Epithelial cell of proximal tubule (primary cell): ENCODE measurements at places on chromosomes 4 and X. TPM values are rescaled to one million over a fixed set of nuclear protein-coding genes. Genes with fewer than 3 reads are reported as not detected.

DNA sequence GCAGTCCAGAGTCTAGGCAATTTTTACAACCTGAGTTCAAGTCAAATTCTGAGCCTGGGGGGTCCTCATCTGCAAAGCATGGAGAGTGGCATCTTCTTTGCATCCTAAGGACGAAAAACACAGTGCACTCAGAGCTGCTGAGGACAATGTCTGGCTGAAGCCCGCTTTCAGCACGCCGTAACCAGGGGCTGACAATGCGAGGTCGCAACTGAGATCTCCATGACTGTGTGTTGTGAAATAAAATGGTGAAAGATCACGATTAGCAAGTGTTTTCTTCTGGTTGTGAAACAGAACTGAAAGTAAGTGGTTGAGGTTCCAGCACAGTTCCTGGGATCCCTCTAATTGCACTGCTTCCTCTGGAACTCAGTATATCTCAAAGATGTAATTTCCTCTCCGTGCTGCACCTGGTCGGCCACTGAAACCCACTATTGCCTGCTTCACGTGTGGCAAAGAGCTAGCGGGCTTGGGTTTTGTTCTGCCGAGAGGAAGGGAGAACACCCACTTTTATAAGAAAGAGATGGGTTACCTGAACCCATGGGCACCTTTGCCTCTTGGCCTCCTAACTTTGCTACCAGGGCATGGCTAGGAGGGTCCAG, 7.7 kb upstream of the F11 start:
- no peak for DNase-seq

DNA sequence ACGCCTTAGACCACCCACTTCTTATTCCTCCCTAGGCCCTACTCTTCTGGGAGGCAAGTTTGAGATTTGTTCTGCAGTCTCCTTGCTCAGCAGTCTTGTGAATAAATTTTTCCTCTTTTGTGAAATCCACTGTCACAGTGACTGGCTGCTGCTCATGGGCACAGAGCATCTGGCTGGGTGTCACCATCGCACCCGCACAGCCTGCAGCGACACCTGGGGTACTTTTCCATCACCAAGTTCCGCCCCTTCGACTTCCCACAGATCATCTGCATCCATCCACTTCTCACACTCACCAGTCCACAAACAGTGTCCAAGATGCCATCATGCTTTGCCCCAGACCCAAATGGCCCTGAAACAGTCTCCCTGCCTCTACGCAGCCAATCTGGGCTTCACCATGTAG, 36.4 kb upstream of the AFAP1 start:
- no peak for DNase-seq

DNA sequence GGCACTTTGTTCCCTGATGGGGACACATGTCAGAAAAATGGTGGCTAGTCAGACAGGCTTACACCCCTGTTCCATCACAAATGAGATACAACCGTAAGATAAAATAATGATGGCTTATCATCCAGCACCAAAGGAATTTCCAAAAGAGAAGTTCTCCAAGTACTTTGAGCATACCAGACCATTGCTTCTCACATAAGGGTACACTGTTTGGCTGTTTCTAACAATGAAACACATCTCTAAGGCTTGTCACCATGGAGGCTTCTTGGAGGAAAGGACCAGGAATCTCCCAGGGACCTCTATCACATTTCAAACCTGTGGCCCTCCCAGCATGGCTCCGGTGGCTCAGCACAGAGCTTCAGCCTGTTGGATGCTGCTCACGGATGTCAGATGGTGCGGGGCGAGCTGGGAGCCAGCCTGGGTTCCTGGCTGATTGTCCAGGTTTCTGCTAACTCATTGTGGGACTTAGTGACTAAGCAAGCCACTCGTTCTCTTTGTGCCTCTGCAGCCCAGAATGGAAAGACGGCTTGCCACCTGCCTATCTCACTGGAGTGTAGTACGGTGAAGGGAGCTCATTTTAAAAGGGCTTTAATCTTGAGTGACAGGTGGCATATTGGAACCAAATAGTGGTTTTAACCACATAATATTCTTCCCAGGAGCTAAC, 54.5 kb downstream of the FHDC1 start:
- no peak for DNase-seq

- no peak for DNase-seq
These were observed 79.2 kb downstream of the FBXL5 start for GRCh38 chr4:15575966-15576365.

DNA sequence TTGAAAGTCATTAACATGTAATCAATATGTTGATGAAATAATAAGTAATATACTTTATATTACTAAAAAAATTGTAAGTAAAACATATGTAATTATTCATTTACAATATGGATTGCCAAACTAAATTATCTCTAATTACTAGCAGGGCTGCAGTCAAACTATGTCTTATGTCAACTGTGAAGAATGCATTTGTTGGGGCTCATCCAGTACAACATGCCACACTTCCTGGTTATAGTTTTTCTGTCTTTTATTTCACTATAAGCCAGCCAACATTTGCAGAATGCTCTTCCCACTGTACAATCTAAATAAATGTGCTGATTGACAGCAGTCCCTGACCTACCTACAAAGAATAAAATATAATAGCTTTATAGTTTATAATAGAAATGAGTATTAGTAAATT, 975.4 kb upstream of the NDST4 start:
- no peak for DNase-seq

- DNase-seq = no peak
These were observed 2.7 kb upstream of the CCNQ start for GRCh38 chrX:153601511-153602110.

DNA sequence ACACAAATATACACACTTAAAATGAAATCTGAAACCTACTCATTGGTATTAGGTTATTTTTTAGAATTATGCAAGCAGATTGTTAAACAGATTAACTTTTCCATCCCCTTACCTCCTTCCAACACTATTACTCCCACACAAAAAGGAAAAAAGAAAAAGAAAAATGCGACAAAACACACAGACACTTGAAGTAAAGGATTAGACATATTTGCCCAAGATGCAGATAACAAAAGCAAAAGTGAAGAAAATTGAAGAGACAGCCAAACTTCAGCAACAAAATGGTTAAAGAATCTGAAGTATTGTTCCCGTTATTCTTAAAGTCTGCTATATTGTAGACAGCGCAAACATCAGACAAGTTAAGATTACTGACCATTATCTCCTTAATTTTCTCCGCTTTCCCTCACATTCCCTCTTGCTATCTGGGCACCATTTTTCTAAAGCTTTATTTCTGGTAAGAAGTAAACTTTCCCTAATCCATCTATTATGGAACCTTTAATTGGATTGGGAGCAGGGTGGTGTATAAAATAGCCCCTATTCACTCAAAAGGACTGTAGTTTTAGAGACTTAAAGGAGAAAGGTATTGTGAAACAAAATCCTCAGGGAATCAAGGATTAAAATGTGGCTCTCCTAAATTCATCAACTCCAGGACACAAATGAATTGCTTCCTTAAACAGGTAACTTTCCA, 34.7 kb upstream of the MAB21L2 start:
- DNase-seq = no peak

GRCh38 chr4:24639714-24640113, 55.4 kb upstream of the DHX15 start:
- DNase-seq = no peak

DNA sequence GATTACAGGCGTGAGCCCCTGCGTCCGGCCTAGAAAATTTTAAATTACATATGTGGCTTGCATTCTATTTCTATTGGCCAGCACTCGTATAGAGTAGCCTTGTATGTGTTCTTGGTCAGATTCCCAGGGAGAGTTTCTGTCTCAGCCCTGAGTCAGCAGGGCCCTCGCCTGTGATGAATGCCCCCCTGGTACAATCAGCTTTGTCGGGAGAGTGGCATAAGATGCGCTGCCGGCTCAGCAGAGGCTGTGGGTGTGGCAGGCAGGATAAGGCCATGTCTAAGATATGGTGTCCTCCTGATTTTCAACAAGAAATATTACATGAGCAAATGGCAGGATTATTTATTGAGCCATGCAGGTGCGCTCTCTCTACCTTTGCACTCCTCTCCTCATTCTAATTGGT, 1.6 kb upstream of the REELD1 start:
- no peak for DNase-seq

- no peak for DNase-seq
These were observed 759 bp upstream of the TBC1D1 start for GRCh38 chr4:37889849-37890800.

GRCh38 chrX:9995855-9996339, 28.7 kb downstream of the CLDN34 start:
- DNase-seq = no peak

- DNase-seq = no peak
These were observed 80.8 kb downstream of the RAB28 start for GRCh38 chr4:13403326-13403725.

DNA sequence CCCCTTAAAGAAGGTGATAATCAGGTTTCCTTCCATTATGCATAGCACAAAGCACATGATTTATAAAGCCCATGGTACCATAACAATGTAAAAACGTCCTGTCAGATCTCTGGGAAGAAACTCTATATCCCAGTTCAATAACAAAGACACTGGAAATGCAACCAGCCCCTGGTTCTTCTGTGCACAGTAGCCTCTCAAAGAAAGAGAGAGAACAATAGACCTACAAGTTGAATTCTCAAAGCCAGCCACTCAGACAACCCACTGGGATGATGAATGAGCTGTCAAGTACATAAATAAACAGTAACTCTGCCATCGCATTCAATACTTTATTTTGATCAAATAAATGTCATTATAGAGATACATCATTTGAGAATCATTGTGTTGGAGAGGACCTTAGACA, 400.1 kb upstream of the CPEB2 start:
- DNase-seq = no peak

DNA sequence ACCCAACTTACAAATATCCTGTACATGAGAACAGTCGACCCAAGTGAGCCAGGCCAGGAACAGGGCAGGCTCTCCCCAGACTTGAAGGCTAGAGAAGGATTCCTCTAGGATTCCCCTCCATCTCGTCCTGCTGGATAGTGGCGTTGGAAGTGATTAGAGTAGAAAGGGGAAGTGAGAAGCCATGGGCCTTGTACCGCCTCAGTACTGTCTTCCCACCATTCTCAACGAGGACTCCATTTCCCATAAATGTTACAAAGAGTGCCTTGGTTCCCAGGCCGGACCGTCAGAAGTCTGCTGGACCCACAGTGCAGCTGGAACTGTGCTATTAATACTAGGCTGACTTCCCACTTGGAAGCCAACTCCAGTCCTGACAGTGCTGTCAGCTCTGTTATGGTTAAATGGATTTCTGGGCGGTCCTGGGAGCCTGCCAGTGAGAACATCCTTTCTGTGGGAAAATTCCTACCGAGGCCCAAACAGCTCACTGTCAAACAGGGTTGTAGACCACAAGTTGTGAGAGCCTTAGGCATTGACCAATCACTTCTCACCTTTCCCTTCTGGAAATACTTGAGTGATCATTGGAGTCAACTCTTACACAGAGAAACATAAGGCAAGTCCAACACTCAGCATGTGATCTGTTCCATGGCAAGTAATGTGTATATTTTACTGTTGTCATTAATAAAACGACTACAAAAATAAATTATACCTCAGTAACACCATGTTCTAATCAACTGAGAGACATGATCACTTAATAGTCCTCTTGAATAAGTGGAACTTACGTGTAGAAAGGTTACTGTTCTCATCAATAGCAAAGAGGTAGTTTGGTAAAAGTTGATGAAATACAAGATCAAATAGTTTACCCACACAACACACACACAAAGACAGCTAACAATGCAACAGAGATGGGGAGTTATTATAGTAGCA, 58.4 kb downstream of the AMELX start:
- DNase-seq = peak; percentile 70

DNA sequence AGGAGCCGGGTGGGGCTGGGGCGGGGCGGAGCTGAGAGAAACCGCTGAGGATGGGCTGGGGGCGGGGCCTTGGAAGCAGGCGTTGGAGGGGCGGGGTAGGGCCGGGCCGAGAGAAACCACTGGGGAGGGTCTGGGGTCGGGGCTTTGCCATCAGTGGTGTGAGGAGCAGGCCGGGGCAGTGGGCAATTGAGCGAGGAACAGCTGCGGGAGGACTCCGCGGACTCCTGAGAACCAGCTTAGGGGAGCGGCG, 1.3 kb upstream of the EOLA2 start:
- peak; percentile 25 for DNase-seq

DNA sequence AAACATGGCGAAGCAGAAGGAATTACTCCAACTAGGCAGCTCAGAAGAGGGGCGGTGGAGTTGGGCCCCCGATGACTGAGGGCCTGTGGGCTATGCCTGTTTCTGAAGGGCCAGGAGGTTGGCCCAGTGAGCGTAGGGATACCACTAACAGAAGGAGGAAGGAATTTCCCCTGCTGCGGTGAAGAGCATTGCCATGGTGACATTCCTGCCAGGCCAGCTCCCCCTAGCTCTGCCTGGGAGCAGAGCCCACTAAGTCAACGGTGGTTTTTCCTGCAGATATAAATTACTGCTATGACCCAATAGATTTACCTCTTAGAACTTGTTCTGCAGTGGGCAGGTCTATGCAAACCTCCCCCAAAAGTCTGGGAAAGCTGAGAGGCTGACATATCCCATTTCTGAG, 28.9 kb upstream of the HMX1 start:
- DNase-seq = no peak

DNA sequence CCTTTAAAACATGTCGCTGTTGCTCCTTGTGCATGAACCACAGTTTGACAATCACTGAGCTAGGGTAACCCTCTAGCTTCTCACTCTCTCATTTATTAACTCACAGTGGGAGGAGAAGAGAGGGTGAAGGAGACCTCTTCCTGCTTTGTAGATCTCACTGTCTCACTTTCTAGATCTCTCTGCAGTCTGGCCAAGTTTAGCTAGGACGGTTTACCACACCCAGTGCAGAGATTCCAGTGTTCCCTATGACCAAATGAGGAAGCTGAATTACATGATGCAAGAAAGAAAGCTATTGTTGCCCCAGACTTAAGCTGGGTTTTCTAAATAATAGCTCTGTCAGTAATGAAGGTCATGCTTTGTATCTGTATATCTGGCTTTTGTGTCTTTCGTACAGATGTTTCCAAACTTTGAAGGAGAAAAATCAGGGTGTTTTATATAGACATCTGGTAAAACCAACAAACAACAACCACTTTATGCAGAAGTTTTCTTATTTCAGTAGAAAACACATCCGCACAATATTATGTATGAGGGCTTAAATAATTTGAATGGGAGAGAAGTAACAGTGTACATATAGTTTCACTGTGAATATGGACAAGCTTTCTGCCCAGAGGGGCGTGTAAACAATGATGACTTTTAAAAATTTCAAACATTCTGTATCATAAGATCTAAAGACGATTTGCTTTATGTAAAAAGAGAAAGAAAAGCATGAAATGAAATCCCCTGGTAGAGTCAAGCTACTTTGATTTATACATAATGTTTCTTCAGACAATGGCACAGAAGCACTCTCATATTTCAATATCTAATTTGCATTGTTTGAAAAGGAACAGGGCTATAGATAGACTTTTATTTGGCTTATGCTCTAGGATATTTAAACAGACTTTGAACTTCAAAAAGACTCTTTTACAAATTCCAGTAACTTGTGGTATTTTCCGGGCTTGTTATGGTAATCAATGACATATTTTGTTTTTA, 582.3 kb downstream of the FSTL5 start:
- no peak for DNase-seq

The MAGEA2B gene
- total RNA-seq = not detected in 2 replicates

The SMPX gene
- total RNA-seq = not detected in 2 replicates

The NAT8L gene
- total RNA-seq = 0.51 and 2.0 TPM in 2 replicates

The CCDC110 gene
- 0.07 and 0.46 TPM in 2 replicates for total RNA-seq

The DIPK2B gene
- not detected in 2 replicates for total RNA-seq

The AFAP1 gene
- total RNA-seq = 24.3 and 26.2 TPM in 2 replicates

The KLF8 gene
- total RNA-seq = 0.43 and 1.5 TPM in 2 replicates

The SYTL5 gene
- total RNA-seq = 0.14 and 0.17 TPM in 2 replicates
